CD4-positive, alpha-beta memory T cell (primary cell): ENCODE measurements at places on chromosomes 1 and 21. TPM values are rescaled to one million over a fixed set of nuclear protein-coding genes. Genes with fewer than 3 reads are reported as not detected.

Gene TEX38
- polyA plus RNA-seq: 0.25 TPM

Gene C1orf115
- 2.9 TPM for polyA plus RNA-seq

Gene EPS8L3
- polyA plus RNA-seq: not detected

GRCh38 chr1:64828829-64829228 lies 84.0 kb downstream of the RAVER2 start:
- no peak for DNase-seq

- no peak for DNase-seq
These were observed 6.4 kb upstream of the RAB4A start for GRCh38 chr1:229264487-229264886.

DNA sequence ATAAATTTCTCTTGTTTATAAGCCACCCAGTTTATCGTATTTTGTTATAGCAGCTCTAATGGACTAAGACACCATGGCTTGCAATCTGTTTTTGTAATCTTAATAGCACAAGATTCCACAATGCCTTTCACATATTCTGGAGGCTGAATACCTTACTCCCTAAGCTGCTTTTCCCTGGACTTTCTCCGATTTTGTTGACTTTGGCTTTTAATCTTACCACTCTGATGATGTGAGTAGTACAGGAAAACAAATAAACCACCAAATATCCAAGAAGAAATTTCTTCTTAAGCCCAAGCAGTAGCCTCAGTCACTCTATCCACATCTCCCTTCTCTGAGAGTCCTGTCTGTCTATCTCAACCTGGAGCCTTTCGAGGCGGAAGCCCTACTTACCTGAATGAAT lies 838.6 kb downstream of the LTN1 start:
- no peak for DNase-seq

- DNase-seq: no peak
These were observed 53.9 kb upstream of the CACNA1E start for GRCh38 chr1:181429462-181429861.

GRCh38 chr1:13583966-13584791 lies 547 bp downstream of the PDPN start:
- DNase-seq: no peak

- DNase-seq: no peak
These were observed 1.8 kb upstream of the CTPS1 start for GRCh38 chr1:40977716-40978115.

DNA sequence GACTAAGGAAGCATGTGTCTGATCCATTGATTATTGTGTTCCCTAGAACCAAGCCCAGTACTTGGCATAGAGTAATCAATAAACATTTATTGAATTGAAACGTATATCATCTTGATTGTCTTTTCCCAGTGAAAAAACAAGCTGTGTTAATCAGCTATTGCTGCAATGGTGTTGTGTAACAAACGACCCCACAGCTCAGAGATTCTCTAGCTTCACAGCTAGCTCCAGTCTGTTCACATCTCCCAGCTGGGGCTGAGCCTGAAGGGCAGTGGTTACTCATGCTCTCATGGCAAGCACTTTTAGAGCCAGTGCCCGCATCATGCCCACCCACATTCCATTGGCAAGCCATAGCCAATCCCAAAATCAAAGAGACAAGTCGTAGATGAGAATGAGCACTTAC lies 237.4 kb upstream of the RAB4A start:
- no peak for DNase-seq

DNA sequence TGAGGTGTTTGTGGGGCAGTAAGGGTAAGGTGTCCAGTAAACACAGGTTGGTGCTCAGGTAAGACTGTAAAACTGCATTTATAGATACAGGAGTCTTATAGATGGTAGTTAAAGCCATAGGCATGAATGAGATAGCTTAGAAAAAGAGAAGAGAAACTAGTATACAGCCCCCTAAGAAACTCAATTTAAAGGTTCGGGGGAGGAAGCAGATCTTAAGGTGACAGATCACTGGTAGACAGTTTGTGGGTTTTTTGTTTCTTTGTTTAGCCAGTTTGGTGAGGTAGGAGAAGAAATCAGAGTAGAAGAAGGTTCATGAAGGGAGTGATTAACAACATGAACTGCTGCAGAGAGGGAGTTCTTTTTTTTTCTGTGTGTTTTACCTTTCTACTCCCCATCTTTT lies 6.1 kb upstream of the AGO3 start:
- no peak for DNase-seq
